Cortex of kidney (tissue), 1 donor: ENCODE measurements at places on chromosomes 4 and X.

GRCh38 chr4:47287735-47288134, 175.8 kb downstream of the COMMD8 start:
- no peak for DNase-seq

- DNase-seq, result no peak
Measured at GRCh38 chr4:15436513-15436912, 8.7 kb downstream of the C1QTNF7 start.

DNA sequence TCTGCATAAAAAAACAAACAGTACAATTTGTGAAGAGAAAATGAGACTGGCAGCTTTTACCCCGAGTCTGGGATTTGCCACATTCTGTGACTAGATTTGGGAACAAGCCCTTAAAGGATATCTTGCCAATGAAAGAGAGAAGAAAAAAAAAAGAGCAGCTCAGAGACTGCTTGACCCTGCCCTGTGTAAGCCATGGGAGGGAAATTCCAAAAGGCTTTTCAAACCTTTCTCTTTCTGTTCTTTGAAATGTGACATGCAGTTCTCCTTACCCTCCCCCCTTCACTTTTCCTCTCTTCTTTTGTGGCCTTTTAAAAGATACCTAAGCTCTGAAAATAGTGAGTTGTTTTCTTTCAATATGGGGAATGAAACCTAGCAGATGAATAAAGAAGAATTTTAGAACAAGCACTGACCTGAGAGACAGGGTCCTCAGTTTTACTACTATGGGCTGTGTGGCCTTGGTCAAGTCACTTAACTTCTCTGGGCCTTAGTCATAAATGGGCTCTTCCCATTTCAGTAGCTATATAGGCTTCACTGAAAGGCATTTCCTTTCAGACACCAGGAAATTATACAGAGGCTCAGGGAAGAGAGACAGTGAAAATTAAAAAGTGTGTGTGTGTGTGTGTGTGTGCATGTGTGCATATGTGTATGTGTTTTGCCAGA, 5.1 kb downstream of the CCDC160 start:
- no peak for DNase-seq

- DNase-seq, result no peak
Measured at GRCh38 chr4:43276321-43276720, 383.8 kb downstream of the GRXCR1 start.

DNA sequence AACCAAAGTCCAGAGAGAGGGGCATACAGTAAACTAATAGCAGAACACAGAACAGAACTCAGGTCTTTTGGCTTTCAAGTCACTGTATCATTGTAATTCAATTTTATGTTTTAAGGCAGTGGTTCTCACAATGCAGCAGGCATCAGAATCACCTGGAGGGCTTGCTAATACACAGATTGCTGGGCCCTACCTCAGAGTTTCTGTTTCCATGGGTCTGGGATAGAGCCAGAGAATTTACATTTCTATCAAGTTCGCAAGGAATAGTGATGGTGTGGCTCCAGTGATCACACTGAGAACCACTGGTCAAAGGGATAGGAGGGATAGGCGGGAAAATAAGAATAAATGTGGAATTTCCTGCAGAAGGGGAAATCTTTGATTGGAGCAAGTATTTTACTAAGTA, 36.7 kb downstream of the LANCL3 start:
- DNase-seq, result no peak

DNA sequence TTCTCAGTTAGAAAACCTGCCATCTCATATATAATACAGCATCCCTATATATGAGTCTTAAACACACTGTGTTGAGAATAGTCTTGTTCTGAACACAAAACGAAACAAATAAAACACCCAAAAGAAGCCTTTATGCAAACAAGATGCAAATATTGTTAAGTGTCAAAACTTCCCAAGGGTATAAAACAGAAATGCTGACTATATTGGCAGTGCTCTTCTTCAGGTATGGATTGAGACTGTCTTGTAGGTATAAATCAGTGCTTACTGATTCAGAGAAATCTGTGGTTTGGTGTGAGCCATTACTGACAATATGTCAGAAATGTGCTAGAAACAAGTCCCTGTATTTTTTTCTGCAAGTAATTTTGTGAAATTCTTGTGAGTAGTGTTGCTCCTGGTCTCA, 82.8 kb upstream of the CTSO start:
- no peak for DNase-seq

GRCh38 chrX:71489540-71489939, 43.4 kb upstream of the OGT start:
- DNase-seq, result no peak

- no peak for DNase-seq
Measured at GRCh38 chr4:40728333-40728732, 21.4 kb upstream of the NSUN7 start.

DNA sequence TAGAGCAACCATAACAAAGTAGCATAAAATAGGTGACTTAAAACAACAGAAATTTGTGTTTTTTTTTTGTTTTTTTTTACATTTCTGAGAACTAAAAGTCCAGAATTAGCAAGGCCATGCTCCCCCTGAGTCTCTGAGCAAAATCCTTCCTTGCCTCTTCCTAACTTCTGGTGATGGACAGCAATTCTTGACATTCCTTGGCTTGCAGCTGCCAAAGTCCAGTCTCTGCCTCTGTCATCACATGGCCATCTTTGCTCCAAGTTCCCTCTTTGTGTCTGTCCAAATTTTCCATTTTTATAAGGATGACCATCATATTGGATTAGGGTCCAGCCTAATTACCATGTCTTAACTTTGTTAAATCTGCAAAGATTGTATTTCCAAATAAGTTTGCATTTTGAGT, 407.2 kb downstream of the PDHA2 start:
- no peak for DNase-seq
